ENCODE measurements at places on chromosomes 6 and 20.
A peak's percentile ranks its signal among the peaks of the same experiment; 100 is the strongest.

- DNase-seq = peak; percentile 61
These were observed 512 bp downstream of the TAP1 start for GRCh38 chr6:32852844-32853540.

GRCh38 chr6:161107779-161108730, 116.5 kb downstream of the MAP3K4 start:
- no peak for DNase-seq

GRCh38 chr6:125714441-125715090, 34.9 kb upstream of the HEY2 start:
- DNase-seq = no peak

GRCh38 chr20:47318027-47318585, 38.4 kb downstream of the ZMYND8 start:
- no peak for DNase-seq

DNA sequence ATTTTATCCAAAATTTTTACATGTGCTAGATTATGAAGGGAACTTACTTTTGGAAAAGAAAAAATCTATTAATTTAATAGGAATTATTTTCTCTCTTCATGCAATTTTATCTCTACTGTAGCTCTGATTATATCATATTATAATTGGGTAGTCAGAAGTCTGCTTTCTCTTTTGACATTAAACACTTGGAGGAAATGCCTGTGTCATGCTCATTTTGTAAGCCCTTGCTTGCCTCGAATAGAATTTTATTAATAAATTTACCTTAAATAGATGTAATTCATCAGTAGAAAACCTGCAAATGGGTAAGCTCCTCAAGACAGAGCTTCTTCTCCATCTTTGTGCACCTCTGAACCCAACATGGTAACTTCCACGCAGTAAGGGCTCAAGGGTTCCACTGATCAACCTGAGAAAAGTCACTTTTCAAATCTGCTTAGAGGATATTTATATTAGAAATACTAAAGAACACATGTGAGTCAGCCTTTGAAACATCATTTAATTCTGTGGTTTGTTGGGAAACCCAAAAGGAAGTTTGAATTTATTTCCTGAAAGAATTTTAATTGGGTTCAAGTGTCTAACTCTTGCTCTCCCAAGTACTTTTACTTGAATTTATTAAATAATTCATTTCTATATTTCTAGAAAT, 266.0 kb downstream of the ALDH8A1 start:
- no peak for DNase-seq

GRCh38 chr6:161436106-161436876, 162.4 kb upstream of the AGPAT4 start:
- no peak for DNase-seq

DNA sequence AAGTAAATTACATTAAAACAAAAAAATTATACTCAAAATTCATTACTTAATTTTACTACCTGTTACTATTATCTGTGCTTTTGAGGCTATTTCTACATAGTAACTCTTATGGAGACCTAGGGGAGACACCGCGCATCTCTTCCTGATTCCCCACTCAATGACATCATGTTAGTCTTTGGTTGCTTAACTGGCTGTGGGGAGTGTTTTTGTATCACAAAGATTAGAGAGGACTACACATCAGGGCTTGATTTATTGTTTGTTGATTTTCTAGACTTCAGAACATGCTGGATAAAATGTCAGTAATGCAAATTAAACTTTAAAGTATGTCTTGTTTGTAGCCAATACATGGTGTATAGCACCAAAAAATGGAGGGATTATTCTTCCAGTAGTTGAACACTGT, 26.0 kb downstream of the SLC2A10 start:
- DNase-seq = no peak

DNA sequence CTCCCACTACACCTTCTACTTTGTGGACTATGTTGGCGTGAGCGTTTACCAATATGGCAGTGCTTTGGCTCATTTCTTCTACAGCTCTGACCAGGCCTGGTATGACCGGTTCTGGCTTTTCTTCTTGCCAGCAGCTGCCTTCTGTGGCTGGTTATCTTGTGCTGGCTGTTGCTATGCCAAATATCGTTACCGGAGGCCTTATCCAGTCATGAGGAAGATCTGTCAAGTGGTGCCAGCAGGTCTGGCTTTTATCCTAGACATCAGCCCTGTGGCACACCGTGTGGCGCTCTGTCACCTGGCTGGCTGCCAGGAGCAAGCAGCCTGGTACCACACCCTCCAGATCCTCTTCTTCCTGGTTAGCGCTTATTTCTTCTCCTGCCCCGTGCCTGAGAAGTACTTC, 16.5 kb upstream of the EFHC1 start:
- DNase-seq = no peak

DNA sequence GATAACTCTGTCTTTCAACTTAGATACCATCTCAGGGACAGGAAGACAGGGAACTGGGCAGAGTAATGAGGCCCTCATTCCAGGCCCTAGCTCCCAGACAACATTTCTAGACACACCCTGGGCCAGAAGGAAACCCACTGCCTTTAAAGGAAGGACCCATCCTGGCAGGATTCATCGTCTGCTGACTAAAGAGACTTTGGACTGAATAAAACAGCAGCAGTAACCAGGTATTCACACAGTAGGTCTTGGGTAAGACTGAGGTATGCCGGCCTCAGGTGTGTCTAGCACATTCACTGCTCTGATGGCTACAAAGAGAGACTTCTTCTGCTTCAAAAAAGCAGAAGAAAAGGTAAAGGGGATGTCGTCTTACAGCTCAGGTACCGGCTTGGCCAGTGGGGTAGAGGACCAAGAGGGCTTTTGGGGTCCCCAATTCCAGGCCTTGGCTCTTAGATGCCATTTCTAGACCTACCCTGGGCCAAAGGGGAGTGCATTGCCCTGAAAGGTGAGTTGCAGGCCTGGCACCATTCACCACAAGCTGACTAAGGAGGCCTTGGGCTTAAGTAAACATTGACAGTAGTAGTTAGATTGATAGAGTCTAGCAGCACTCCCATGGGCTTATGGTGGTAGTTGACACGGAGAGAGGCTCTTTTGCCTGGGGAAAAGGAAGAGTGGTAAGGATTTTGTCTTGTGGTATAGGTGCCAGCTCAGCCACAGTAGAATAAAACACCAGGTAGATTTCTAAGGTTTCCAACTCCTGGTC, 13.4 kb downstream of the SNX14 start:
- no peak for DNase-seq

DNA sequence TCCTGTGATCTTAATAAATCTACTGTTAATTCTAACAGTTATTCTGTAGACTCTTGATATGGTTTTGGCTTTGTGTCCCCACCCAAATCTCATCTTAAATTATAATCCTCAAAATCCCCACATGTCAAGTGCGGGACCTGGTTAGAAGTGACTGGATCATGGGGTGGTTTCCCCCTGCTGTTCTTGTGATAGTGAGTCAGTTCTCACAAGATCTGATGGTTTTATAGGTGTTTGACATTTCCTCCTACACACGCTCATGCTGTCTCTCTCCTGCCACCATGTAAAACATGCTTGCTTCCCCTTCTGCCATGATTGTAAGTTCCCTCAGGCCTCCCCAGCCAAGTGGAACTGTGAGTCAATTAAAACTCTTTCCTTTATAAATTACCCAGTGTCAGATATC, 10.5 kb upstream of the EPB41L2 start:
- DNase-seq = no peak

- DNase-seq = no peak
These were observed 34.6 kb downstream of the FKBP1C start for GRCh38 chr6:63245909-63246308.

- no peak for DNase-seq
These were observed 47.0 kb downstream of the DTNBP1 start for GRCh38 chr6:15615802-15616201.

- no peak for DNase-seq
These were observed 4.7 kb downstream of the ZMYND8 start for GRCh38 chr20:47351643-47352331.

DNA sequence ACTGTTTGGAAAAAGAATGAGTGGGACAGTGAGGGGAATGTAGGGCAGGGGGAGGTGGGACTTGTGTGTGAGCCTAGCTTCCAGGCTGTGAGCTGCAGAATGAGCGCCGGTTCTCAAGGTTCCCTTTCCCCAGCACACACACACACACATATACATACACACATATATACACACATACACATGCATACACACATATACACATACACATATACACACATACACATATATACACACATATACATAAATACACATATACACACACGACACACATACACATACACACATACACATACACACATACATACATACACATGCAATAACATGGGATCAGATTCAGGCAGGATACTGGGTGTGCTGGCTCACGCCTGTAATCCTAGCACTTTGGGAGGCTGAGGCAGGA, 66.5 kb downstream of the CNBD2 start:
- DNase-seq = no peak

DNA sequence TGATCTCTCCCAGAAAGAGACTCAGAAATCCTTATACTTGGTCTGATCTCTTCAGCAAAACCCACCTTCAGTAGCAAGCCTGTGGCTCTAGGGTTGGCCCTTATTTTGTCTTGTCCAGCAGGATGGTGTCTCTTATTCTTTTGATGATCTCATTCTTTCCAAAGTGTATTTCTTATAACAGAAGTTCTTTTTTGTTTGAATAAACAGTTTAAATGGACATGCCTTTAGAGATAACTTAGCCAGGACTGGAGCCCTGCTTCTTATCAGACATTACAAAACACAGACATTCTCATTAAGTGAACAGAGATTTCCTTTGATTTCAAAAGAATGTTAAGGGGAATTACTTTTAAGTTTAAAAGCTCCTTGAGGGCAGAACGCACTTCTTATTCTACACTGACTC, 31.7 kb downstream of the KCNS1 start:
- DNase-seq = no peak

DNA sequence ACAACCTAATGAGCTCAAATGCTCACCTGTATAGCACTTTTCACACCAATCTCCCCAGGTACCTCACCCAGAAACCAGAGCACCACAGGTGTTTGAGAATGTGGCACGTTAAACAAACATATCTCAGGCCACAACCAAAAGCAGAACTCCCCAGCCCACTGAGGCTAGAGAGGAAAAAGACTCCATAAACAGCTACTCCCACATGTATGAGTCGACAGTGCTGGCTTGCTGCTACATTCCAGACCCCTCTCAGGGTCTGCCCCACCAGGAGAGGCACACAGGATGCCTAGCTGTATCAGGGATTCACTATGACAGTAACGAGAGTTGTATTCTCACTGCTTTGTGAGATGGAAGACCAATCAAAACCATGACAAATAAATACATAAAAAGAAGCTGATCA, 242.6 kb upstream of the ARID1B start:
- DNase-seq = no peak

- DNase-seq = no peak
These were observed 227.0 kb downstream of the SYNDIG1 start for GRCh38 chr20:24696396-24696795.
